Heart left ventricle (tissue), 16 donors: ENCODE measurements at places on chromosomes 2 and 18. TPM values are rescaled to one million over a fixed set of nuclear protein-coding genes. Genes with fewer than 3 reads are reported as not detected.
A peak's percentile ranks its signal among the peaks of the same experiment; 100 is the strongest.

Gene CNTNAP5
- not detected for polyA plus RNA-seq

DNA sequence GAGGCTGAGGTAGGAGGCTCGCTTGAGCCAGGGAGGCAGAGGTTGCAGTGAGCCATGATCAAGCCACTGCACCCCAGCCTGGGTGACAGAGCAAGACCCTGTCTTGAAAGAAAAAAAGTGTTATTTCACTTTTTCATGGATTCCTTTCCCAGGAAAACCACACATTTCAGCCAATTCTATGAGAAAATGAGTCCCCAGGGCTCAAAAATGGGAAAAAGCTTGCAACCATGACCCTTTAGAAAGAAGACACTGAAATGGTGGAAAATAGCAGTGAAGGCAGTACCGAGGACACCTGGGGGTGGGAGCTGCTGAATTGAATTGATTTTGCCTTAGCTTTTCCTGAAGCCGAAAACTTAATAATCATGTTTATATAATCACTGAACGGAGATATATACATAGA is 284.2 kb upstream of the HDAC4 start:
- no peak overlapping the region for H3K27ac ChIP-seq
- H3K4me3 ChIP-seq: no peak overlapping the region
- no peak for DNase-seq
- H3K4me1 ChIP-seq: no peaks in the 10 kb centered on the region
- H3K27me3 ChIP-seq: peaks cover 4% of the 10 kb centered on the region

- peaks cover 74% of the 10 kb centered on the region for H3K36me3 ChIP-seq
- H3K27me3 ChIP-seq: no peaks in the 10 kb centered on the region
- H3K4me3 ChIP-seq: no peak overlapping the region
- peak; percentile 10 for DNase-seq
- no peaks in the 10 kb centered on the region for H3K4me1 ChIP-seq
- no peak overlapping the region for H3K27ac ChIP-seq
Observed at GRCh38 chr2:27039426-27039825, 6.7 kb downstream of the TMEM214 start.

- peaks cover 9% of the 10 kb centered on the region for H3K36me3 ChIP-seq
- no peak overlapping the region for H3K4me3 ChIP-seq
- H3K27ac ChIP-seq: no peak overlapping the region
- H3K27me3 ChIP-seq: no peaks in the 10 kb centered on the region
- DNase-seq: no peak
Observed at GRCh38 chr18:9348079-9348671, 13.6 kb downstream of the TWSG1 start.

- DNase-seq: no peak
- no peak overlapping the region for H3K27ac ChIP-seq
- H3K27me3 ChIP-seq: no peaks in the 10 kb centered on the region
- H3K4me1 ChIP-seq: no peaks in the 10 kb centered on the region
- H3K4me3 ChIP-seq: no peak overlapping the region
- H3K36me3 ChIP-seq: no peaks in the 10 kb centered on the region
Observed at GRCh38 chr18:68428661-68429060, 286.2 kb downstream of the TMX3 start.

Gene LIMS1
- polyA plus RNA-seq: 21.3 TPM

GRCh38 chr2:43065036-43065435 is 161.4 kb downstream of the ZFP36L2 start:
- no peaks in the 10 kb centered on the region for H3K36me3 ChIP-seq
- no peaks in the 10 kb centered on the region for H3K27me3 ChIP-seq
- DNase-seq: no peak
- no peak overlapping the region for H3K27ac ChIP-seq

Gene EML6
- polyA plus RNA-seq: 0.91 TPM

DNA sequence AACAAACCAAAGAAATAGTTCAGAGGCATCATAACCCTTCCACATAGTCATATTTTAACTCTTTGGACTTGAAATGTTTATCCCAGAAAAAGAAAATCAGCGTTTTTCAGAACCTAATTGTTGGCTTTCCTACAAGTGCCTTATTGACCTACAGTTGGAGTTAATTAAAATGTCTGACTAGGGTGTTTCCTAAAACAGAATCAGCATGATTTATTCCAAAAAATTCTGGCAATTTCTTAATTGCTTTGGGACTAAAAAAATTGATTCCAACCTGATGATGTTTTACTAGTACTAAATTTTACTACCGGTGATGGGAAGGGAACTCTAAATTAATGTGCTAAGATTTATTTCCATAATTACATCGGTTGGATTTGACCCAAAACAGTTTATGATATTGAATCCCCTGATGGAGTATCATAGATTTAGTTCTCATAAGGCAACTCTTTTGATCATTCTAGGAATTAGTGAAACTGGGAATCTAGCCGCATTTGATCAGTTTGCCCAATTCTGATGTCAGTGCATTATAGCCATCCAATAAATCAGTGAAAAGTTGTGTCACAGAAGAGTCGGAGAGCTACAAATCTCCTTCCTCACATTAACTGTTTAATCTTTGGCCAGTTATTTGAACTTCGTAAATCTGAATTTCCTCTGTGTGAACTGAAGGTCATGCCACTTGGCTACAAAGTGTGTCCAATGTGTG is 134.3 kb upstream of the DSEL start:
- no peaks in the 10 kb centered on the region for H3K36me3 ChIP-seq
- H3K27ac ChIP-seq: no peak overlapping the region
- H3K4me1 ChIP-seq: no peaks in the 10 kb centered on the region
- H3K4me3 ChIP-seq: no peak overlapping the region
- no peaks in the 10 kb centered on the region for H3K27me3 ChIP-seq
- DNase-seq: no peak

- DNase-seq: no peak
- H3K36me3 ChIP-seq: peaks cover 38% of the 10 kb centered on the region
- H3K27ac ChIP-seq: no peak overlapping the region
- H3K4me3 ChIP-seq: no peak overlapping the region
Observed at GRCh38 chr2:100283724-100284501, 38.4 kb downstream of the LONRF2 start.

Gene TXNDC2
- polyA plus RNA-seq: 0.03 TPM

Gene SALL3
- 0.06 TPM for polyA plus RNA-seq

DNA sequence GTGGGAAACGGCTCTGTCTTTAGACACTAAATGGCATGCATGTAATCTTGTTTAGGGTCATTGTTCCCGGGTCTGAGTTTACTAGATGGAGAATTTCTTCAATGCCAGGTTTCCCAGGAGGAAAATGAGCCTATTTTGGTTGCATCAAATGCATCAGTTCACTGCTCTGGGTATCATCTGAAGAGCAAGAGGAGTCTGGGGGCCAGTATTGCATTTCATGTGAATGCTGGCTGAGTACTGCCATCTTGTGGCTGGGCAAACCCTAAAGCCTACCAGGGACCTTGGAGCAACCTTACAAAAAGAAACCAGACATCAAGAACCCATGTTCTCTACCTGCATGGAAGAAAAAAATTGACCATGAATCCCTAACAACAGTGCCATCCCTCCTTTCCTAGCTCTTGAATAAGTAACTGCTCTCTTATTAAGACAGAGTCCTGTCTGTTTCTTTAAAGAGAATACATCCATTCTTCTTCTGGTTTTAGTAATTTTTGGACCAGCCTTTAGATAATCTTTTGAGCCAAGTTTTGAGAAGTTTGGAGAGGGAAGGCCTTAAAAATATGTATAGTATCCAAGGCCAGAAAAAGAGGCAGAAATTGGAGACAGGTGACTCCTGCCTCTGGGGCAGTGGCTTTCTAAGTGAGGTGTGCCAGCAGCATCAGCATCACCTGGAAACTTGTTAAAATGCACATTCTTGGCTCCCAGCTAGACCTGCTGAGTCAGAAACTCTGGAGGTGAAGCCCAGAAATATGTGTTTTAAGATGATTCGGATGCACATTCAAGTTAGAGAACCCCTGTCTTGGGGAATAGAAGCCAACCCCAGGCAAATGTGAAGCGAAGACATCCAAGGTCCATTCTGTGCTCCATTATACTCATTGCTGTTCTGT is 261.0 kb upstream of the CXCR4 start:
- peaks cover 5% of the 10 kb centered on the region for H3K4me1 ChIP-seq
- H3K27ac ChIP-seq: no peak overlapping the region
- no peak overlapping the region for H3K4me3 ChIP-seq

Gene CNDP1
- polyA plus RNA-seq: not detected

DNA sequence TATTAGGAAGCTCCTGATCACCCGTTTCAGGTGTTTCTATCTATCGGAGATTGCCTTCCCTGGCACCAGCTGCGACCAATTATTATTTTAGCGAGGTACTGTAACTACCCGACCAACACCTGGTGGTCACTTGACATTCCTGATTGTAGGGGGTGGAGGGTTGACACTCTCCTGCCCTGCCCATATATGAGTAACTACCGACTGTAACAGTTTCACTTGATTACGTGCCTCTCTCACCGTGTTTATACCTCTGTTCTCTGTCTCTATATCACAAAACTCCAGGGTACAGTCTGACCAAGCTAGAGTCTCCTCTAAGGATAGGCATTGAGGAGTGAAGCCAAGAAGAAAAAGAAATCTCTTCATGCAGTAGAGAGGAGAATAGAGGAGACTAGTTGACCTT is 268.0 kb upstream of the LRATD1 start:
- DNase-seq: no peak
- no peaks in the 10 kb centered on the region for H3K4me1 ChIP-seq
- no peak overlapping the region for H3K4me3 ChIP-seq
- no peaks in the 10 kb centered on the region for H3K27me3 ChIP-seq
- no peaks in the 10 kb centered on the region for H3K36me3 ChIP-seq
